ENCODE measurements at places on chromosomes 7 and 10.

- DNase-seq: no peak
Observed at GRCh38 chr7:38855386-38855785, 53.6 kb downstream of the VPS41 start.

- no peak for DNase-seq
Observed at GRCh38 chr10:60086862-60087261, 180.5 kb upstream of the CCDC6 start.

DNA sequence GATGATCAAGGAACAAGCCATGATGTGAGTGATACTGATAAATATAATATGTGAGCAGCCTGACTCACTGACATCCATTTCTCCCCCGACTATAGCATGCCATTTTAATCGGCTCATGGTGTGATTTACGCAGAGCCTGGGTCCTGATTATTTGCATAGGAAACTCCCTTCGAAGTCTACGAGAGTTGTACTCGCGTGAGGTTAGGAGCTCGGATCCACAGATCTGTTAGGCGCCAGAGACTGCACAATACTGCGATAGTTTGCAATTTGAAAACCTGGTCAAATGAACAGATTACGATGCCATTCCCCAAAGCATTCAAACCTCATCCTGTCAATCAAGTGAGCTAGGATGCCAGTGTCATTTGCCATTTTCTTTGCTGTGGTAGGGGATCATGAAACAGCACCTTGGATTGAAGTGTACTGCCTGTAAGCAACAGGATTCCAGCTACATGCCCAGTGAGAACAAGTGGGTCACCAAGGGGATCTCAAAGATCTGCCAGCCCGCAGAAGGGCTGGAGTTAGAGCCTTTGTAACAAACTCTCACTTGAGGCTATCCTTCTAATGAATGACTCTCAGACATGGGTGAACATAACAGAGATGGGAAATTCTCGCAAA, 158.3 kb downstream of the FRMD4A start:
- no peak for DNase-seq

DNA sequence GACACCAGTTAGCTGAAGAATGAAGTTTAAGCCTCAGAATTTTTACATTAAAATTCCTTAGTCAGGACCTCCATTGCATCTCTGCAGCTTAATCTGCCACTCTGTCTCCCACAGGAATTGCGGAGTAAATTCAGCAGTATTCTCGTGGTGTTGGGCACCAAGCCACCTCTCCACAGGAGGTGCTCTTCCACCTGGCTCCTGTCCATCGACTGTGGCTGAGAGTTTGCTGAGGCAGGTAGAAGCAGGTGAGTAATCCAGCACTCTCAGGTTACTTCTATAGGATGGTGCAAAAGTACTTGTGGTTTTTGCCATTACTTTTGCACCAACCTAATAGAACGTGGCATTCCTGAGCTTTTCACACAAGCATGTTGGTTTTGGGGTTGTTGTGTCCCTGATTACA, 134.1 kb downstream of the GFRA1 start:
- no peak for DNase-seq

DNA sequence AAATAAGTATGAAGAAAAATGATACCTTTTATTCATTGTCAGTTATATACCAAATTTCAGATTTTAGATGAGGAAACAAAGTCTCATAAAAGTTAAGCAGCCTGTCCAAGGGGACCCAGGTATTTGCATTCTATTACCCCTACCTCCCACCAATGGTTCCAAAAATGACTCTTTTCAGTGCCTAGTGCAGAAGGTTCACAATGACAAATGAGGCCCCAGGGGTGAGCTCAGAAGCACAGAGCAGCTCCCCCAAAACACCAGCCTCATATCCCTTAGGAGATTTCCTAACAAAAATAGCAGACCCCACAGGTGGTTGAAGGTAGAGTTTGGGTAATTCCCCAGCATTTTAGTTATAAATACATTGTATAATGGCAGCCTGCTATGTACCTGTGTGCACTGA, 168.6 kb downstream of the REEP3 start:
- DNase-seq: no peak

- no peak for DNase-seq
Observed at GRCh38 chr7:114979388-114979787, 57.5 kb downstream of the MDFIC start.

DNA sequence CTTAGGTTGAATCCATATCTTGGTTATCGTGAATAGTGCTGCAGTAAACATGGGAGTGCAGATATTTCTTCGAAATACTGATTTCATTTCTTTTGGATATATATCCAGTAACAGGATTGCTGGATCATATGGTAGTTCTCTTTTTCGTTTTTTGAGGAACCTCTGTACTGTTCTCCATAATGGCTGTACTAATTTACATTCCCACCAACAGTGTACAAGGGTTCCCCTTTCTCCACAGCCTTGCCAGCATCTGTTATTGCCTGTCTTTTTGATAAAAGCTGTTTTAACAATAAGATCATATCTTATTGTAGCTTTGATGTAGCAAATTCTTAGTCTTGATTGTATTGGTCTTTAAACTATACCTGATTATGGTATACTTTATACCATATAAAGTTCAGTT, 45.3 kb downstream of the ZNRF2 start:
- DNase-seq: no peak

DNA sequence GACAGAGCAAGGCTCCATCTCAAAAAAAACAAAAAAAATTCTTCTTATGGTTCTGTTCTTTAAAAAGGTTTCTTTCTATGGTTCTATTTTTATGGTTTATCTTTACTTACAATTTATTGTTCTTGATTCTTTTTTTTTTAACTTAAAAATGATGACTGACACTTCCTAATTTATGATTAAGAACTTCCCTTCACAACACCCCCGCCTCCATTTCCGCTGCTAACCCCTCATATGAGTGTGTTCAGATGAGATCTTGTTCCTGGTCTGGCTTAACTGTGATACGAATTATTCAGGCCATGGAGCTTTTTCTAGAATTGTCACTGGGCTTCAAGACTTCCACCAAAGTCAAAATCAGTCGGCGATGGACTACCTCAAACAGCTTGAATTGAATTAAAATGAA, 33.9 kb downstream of the PTER start:
- DNase-seq: peak; percentile 34

DNA sequence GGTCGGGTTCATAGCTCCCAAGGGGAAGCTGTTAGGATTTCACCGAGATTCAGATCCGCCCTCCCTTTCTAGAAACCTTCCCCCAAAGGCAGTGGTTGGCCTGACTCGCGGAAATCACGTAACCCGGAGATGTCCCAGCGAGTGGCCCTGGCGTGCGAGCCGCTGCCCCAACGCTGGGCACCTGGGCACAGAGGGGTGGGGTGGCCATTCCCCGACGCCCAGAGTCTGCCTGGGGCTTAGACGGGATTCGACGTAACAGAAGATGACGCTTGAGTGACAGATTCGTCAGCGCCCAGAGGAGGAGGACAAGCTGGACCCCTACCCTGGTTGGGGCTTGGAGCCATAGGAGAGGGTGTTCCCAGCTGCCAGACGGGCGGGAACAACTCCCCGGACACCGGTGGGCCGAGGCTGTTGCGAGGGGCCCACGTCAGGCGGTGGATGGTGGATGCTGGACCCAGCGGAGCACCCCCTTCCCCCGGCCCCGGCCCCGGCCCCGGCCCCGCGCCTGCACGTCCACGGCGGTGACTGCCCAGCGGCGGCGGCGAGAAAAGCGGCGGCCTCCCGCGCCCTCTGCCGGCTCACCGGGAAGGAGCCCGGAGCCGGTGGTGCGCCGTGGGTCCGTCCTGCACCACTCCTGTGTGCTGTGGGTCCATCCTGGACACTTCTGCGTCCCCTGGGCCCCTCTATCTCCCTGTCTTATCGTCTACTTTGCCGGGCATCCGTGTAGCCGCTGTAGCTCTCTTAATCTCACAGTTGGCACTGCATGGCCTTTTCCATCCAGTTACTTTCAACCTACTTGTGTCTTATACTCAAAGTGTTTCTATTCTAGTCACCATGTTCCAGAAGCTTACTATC, 35.4 kb upstream of the KNDC1 start:
- DNase-seq: peak; percentile 18

GRCh38 chr7:115038158-115038557, 116.3 kb downstream of the MDFIC start:
- DNase-seq: no peak

DNA sequence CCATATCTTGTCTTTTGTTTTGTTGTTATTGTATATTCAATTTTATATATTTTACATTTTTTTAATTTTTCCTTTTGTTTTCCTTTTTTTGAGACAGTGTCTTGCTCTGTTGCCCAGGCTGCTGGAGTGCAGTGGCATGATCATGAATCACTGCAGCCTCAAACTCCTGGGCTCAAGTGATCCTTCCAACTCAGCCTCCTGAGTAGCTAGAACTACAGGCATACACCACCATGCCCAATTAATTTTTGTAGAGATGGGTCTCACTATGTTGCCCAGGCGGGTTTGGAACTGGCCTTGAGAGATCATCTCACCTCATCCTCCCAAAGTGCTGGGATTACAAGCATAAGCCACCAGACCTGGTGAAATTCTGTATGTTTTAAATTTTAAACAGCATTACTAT, 25.4 kb upstream of the TNKS2 start:
- DNase-seq: no peak

GRCh38 chr7:111980725-111981124, 225.5 kb downstream of the DOCK4 start:
- DNase-seq: no peak

GRCh38 chr10:115022733-115023132, 70.4 kb upstream of the ATRNL1 start:
- DNase-seq: no peak

DNA sequence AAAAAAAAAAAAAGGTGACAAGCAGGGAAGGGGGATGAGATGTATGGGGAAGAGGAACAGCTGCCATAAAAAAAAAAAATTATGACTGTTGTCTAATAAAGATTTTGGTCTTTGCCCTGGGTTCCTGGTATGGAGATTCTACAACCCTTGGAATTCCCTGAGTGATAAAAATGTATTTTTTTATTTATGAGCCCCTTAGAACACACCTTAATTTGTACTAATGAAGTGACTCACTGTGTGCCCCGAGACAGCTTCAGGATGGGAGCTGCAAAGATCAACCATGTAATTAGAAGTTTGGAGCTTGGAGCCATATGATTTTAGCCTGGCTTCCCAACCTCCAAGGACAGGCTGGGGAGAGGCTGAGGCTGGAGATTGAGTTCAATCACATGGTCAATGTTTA, 69.7 kb downstream of the NHLRC2 start:
- no peak for DNase-seq

DNA sequence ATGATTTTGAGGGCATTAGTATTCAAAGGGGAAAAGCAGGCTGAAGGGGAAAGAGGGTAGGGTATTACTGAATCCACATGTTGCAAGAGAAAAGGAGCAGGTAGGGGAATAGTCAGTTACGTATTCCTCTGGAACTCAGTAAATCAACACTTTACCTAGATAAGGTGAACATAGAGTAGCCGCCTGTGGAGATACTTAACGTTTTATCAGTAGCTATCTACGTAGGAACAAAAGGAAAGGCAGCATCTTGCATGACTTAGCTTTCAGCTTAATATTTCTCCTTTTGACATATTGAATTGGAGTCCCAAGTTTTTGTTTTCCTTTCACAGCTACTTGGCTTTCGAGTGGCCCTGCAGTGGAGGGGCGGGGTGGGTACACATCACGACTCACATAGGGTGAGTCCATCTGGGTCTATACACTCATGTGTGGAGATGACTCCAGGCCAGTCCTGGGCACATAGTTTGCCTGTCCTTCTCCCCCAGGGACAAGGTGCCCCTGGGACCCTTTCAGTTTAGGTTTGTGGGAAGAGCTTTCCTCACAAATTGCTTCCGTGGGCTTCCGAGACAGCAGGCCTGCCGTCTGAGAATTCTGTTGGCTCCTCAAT, 48.1 kb downstream of the CCNY start:
- no peak for DNase-seq

DNA sequence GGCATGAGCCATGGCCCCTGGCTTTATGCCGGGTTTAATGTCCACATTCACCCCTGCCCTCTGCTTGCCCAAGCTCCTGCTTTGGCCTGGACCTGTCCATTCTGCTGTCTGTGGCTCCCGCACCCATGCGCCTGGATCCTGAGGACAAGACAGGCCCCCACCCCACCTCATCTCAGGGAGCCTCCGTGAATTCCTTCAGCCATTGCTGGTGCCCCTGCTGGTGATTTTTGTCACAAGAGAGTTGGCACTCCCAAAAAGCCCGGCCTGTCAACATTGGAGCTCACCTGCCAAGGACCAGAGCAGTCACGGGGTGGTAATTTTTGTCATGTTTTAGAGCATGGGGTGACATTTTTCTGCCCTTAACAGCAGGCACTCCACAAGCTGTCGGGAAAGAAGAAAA, 127.5 kb upstream of the PLXNA4 start:
- no peak for DNase-seq

GRCh38 chr10:116785867-116786266, 43.5 kb upstream of the HSPA12A start:
- DNase-seq: no peak

- DNase-seq: no peak
Observed at GRCh38 chr7:150476819-150477631, 26.6 kb downstream of the GIMAP8 start.

GRCh38 chr10:4545062-4545461, 280.9 kb upstream of the AKR1E2 start:
- no peak for DNase-seq

DNA sequence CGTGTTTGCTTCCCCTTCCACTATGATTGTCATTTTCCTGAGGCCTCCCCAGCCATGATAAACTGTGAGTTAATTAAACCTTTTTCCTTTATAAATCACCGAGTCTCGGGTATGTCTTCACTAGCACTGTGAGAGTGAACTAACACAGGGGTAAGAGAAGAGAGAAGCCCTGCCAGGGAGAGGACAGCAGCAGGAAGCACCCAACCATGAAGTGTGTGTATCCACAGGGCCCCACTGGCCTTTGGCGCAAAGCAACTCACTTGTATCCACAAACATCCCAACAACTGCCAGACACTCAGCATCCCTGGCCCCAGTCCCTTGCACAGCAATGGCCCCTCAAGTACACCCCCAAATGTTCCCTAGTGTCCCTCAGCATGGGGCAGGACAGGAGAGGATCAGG, 115.1 kb downstream of the MAD1L1 start:
- DNase-seq: no peak

DNA sequence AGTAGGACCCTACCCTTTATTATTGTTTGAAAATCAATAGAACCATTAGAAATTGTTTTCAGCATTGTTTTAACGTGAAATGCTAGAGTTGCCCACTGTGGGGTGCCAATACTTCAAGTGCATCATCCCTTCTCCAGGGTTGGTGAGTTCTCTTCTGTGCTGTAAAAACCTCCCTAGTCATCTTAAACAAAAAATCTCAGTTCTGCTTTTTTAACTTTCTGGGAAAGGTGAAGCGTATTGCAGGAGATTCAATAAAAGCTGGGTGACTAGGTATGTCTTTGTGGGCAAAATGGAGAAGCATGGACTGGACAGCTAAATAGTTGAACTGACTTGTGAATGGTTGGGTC, 699.1 kb downstream of the SUGCT start:
- DNase-seq: no peak

GRCh38 chr10:130018265-130018664, 54.2 kb upstream of the EBF3 start:
- DNase-seq: peak; percentile 55

DNA sequence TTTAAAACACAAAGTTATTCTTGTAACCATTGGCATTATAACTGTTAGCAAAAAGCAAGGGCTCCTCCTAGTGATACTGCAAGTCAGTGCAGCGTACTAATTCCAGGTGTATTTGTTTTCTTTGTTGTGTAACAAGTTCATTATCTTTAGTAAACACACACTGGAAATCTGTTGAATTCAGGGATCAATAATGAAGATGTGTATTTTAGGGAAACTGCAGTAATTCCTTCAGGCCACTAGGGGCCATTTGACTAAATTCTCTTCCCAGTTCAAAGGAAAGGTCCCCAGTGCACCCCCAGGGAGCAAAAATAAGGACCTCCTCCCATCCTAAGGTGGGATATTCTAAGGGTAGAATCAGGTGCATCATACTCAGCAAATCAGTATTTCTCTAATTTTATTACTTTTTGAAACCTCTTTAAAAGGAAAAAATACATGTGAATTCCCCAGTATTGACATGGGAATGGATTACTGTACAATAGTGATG, 158.6 kb upstream of the LYZL1 start:
- DNase-seq: peak; percentile 2
